ENCODE measurements at places on chromosomes 2 and 18.
A peak's percentile ranks its signal among the peaks of the same experiment; 100 is the strongest.

DNA sequence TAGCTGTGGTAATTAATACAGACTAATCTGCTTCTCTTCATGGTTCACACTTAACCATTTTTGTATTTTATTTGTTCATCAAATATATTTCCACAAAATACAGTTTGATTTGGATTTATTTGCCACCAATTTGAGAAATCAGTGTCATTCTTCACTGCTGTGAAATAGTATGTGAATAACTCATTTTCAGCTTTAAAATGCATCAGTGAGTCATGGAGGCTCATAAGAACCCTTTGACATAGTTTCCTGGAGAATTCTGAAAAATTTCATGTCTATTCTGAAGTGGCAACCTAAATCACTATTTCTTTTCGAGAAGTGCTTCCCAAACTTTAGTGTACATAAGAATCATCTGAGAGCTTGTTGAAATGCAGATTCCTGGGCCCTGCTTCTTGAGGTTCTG lies 1026.7 kb upstream of the ACVR2A start:
- DNase-seq = no peak

GRCh38 chr2:1494257-1494656 lies 81.0 kb downstream of the TPO start:
- no peak for DNase-seq

DNA sequence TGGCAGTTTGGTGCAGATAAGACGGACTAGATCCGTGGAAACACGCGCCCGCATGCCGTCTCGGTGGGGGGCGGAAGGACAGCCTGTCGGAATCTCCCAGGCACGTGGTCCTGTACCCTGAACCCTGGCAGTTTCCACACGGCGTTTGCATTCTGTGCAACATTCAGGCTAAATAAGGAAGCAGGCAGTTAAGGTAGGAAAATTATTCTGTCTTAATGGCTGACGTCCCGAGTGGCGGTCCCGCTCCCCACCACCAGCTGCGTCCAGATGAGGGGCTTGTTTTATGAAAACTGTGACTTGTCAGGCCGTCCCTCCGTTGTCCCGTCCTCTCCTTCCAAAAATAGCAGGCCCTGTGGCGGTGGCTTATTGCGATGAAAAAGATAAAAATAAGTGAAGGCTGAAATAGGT lies 120.2 kb downstream of the NFATC1 start:
- DNase-seq = no peak

GRCh38 chr18:43794363-43794762 lies 517.1 kb upstream of the SYT4 start:
- DNase-seq = no peak

GRCh38 chr2:75523313-75524275 lies 37.1 kb downstream of the EVA1A start:
- DNase-seq = no peak

DNA sequence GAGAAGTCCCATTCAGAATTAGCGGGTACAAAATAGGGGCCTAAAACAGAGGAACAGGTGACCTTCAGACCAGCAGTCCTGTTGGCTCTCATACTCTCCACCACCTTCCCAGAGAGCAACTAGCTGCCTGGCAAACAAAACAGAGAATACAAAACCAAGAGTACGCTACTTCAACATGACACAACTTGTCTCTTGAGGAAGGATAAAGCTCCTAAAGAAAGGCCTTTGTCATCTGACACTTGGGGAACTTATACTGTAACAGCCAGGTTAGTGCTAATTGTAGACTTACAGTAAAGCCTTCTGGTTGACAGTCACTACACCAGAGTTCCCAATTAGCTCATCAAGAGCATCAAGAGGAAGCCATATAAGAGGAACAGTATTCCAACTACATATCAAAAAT lies 282.1 kb upstream of the NT5C1B start:
- no peak for DNase-seq

DNA sequence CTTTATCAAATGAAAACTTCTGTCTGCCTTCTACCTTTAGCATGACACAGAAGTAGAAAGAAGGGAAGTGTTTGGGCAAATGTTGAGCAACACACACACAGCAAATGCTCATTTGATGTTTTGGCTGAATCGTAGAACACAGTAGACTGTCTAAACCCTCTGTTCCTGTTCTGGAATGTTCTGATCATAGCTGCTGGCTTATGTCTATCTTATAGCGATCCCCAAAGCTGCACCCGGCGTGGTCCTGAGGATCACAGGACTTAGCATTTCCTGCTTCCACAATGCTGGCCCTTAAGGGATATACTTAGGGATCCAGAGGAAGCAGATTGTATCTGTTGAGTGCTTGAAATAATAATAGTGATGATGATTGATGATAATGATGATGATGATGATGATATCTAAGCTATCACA lies 15.2 kb downstream of the GNLY start:
- peak; percentile 61 for DNase-seq

GRCh38 chr2:113178891-113179290 lies 5.1 kb downstream of the PSD4 start:
- no peak for DNase-seq

DNA sequence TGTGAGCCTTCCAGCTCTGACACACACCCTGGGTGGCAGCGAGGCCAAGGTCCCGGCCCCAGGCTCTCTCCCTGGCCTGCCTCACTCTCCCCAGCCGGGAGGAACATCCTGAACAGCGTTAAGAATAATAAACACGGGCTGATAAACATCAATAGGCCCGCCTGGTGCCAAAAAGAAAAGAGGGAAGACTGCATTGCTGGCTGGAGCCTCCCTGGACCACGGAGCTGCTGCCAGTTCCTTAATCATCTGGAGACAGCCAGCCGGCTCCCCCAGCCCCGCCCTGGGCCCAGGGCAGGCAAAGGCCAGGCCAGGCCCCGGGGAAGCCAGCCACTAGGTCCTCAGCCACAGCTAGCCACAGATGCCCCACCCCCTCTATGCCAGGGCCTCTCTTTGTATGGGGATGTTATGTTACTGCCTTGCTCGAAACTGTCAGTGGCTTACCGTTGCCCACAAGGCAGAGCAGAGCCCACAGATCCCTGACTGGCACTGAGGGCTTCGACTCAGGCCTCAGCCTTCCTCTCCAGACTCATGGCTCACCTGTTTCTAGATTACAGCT lies 293.7 kb downstream of the DYSF start:
- no peak for DNase-seq

GRCh38 chr2:86584151-86584913 lies 21.1 kb upstream of the CHMP3 start:
- peak; percentile 61 for DNase-seq

DNA sequence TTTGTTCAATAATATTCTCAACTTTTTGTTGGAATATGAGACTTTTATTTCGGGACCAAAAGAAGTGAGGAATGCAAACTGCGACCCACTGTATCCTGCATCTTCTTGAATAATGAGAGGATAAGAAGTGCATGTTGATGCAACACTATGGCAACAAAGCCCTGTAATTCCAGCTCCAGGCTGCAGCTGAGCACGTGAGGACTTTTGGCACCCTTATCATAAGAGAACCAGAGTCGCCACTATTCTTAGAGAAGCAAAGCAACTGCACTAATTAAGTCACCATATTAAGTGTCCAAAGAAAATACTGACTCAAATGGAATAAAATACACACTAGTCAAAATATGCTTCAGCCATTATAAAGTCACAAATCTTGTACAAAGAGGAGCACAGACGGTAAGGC lies 65.8 kb downstream of the FAM210A start:
- DNase-seq = no peak

- DNase-seq = no peak
Observed at GRCh38 chr2:240935103-240935876, 29.2 kb downstream of the CROCC2 start.

DNA sequence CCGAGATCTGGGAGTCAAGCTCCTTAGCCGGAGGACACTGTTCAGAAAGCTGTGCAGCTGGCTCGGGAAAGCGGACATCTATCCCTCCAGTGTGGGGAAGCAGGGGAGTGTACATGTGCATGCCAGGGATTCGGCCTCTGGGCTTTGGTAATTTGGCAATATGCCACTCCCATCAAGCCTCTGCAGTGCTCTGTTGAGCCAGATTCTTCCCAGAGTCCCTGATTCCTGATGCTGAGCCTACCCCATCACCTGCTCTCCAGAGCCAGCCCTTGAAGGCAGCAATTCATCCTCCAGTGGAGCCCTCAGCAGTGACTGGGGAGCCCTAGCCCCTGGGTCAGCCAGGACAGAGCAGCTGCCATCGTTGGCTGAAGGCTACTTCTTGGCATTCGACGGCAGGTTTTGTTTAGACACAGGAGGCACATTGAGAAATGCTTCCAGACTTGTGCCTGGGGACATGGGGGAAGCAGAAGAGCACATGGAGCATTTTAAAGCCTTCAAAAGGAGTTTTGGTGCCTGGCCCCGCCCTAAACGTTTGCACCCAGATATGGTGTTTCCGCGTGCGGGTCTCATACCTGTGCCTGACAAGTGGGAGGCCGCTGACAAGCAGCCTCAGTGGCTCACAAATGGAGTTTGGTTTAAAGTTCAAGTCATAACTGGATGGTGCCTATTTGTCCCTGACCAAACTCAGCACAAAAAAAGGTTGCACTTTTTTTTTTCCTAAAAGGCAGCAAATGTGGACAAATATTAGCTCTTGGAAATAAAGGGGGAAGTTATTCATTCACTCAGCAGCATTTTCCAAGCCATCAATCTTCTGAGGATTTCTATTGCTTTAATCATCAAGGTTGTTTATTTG lies 272.8 kb downstream of the CYRIA start:
- no peak for DNase-seq

DNA sequence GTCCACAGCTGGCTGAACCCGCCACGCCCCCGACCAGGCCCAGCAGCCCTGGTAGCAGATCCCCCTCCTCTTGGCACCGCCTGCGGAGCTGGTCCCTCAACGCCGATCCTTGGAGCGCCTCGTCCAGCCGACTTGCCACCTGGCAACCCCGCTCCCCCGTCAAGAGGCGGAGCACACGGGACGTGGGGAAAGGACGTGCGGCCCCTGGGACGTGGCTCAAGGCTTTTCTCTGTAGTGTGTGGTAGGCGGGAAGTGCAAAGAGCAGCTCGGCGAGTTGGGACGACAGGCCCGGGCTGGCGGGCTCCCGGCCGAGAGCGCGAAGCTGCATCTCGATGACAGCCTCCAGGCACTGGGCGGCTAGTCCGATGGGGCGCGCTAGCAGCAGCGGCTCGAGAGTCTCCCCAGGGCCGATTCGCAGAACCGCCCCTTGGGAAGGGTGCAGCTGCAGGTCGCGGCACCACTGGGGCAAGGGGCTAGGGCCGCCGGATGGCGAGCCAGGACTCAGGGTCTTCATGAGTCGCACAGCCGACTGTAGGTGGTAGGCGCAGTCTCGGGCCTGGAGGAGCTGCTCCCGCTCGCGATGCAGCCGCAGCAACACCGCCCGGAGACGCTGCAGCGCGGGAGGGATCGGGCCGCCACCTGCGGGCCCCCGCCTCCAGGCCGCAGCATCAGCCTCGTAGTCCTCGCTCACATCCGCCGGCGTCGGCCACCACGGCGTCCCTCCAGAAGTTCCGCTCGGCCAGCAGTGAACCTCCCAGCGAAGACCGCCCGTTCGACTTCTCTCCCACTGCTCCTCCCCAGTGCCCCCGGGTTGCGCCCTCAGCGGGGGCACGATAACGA lies 617 bp downstream of the CCDC142 start:
- peak; percentile 68 for DNase-seq

DNA sequence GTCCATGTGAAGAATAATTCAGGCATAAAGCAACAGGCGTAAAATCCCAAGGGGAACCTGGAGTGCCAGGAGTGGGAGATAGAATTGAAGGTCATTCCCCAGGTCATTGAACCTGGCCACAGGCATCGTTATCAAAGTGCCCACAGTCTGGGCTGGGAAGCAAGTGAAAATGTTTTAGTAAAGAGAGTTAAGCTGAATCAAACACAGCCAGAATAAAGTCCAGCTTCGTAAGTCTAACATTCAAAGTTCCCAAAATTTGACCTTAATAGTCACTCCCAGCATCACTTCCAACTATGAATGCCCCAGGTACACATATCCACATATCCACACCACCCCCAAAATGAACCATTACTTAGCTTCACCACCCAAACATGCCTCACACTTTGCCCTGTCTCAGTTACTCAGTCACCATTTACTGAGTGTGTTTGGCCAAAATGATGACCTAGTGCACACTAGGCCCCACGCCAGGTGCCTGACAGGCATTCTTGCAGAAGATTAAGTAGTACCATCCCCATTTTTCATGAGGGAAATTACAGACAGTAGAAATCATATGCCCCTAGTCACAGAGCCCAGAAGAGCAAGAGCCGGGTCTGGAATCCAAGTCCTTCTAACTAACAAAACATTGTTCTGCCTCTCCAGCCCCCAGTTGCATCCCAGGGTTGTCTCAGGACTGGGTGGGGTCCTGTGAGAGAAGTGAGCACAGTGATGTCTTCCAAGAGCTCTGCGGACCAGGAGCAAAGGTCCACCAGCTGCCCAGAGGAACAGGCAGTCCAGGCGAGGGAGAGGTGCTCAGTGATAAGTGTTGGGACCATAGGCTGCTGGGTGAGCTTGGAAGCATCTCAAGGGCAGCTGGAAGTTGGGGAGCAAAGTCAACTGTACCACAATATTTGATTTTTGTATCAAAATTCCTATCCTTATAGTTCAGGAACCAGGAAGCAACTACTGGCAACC lies 65.2 kb upstream of the MYCN start:
- no peak for DNase-seq

- DNase-seq = no peak
Observed at GRCh38 chr2:176562359-176563078, 293.3 kb downstream of the MTX2 start.

- no peak for DNase-seq
Observed at GRCh38 chr2:161980976-161981375, 93.0 kb downstream of the DPP4 start.

- no peak for DNase-seq
Observed at GRCh38 chr2:23131066-23131575, 253.9 kb upstream of the KLHL29 start.

- DNase-seq = no peak
Observed at GRCh38 chr2:71538656-71539265, 85.4 kb downstream of the DYSF start.

DNA sequence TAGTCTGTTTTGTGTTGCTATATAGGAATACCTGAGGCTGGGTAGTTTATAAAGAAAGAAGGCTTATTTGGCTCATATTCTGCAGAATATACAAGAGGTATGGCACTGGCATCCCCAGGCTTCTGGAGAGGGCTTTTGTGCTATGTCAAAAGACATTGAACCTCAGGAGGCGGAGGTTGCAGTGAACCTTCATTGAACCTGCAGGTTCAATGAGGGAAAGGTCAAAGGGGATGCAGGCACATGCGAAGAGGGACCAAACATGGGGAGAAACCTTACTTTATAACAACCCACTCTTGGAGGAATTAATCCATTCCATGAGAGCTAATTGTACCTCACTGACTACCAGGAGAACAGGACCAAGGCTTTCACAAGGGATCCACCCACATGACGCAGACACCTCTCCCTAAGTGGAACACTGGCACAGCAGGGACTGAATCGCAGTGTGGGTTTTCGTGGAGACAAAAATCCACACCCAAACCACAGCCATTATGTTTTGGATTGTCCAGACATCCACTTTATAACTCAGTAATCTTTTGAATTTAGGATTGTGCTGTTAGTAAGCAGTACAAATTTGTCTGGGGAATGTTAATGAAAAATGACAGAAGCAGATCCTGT lies 4.1 kb upstream of the SERPINB8 start:
- DNase-seq = no peak

- DNase-seq = no peak
Observed at GRCh38 chr2:46332686-46333281, 35.6 kb downstream of the EPAS1 start.

Data from inflammatory macrophage (primary cell).